ENCODE measurements at places on chromosomes 12 and 14.

- no peak for DNase-seq
Measured at GRCh38 chr12:91108196-91108755, 3.0 kb downstream of the LUM start.

DNA sequence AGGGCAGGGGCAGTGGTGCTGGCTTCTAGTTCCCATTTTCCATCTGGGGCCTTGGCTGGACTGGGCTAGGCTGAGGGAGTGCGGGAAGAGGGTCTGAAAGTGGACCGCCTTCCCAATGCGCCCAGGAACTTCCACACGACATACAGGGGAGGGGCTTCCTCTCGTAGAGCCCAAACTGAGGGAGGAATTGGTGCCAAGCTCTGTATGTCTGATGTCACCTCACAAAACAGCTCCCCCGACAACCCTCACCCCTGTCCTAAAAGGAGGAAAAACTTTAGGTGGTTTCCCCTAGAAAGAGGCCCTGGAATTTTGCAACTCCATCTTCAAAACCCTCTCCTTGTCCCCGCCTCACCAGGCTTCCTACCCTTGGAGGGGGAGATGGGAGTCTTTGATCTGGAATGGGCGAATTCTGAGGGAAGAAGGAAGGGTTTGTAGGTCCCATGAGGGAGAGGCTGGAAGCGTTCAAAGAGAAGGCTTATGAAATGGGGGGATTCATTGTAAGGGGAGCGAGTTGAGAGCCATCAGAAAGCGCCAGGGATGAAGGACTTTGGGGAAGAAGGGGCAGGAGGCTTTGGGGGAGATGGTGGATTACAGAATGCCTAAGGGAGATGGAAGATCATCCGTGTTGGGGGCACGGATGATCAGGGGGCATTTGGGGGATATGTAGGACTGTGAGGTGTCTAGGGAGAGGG, 844 bp downstream of the GLTP start:
- no peak for DNase-seq

- no peak for DNase-seq
Measured at GRCh38 chr14:79947440-79948054, 263.8 kb downstream of the DIO2 start.

DNA sequence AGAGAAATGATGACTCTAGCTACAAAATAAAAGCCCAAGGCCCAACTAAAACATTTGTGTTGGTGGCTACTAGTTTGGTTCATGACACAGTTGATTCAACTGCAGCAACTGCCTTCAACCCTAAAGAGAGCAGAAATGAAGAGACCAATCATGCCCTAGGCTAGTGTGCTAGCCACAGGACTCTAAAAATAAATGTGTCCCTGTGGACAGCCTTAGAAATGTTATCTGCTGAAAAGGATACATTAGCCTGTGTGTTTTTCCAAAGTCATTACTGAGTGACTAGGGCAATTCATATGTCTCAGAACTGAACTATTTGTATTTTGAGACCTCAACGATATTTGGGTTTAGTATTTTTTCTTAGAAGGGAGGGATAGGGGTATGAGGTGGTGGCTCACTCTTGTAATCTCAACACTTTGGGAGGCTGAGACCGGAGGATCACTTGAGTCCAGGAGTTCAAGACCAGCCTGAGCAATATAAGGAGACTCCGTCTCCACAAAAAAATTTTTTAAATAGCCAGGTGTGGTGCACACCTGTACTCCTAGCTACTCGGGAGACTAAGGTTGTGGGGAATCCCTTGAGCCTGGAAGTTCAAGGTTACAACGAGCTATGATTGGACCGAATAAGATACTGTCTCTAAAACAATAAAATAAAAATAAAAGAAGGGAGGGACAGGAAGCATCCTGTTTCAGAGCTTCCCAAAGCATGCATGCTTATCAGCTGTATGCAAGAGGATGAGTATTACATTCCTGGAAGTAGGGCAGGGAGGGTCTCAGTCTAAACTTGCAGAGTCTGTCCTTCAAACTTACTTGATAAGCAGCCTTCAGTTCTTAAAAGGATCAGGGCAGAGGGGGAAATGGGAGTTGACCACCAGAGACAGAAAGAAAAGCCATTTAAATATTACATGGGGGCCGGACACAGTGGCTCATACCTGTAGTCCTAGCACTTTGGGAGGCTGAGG, 29.6 kb upstream of the NAP1L1 start:
- no peak for DNase-seq

DNA sequence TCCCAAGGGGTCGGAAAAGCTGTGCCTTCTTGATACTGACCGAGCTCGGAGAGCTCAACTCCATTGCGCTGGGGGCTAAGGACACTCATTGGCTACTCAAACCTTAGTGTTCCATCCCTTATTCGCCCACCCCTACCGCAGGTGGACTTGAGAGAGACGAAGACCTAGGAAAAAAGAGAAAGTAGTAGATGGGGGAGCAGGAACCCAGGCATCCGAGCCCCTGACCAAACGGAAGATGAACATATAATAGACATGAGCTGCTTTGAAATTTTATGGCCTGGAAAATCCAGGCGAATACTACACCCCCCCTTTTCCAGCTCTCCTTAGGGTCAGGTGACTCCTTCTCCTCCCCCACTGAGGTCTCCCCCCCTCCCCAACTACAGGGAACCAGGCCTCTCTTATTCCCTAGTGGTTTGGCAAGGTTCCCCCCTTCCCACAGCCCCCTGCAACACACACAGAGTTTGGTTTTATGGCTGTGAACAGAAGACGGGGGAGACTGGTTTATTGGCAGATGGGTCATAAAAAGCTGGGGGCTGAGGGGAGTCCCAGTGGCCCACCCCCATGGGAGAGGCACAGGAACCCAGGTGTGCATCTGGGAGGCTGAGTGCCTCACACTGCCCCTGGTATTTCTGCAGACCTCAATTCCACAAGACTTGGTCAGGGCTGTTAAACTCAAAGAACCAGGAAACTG, 1.6 kb downstream of the GDF11 start:
- DNase-seq = no peak

DNA sequence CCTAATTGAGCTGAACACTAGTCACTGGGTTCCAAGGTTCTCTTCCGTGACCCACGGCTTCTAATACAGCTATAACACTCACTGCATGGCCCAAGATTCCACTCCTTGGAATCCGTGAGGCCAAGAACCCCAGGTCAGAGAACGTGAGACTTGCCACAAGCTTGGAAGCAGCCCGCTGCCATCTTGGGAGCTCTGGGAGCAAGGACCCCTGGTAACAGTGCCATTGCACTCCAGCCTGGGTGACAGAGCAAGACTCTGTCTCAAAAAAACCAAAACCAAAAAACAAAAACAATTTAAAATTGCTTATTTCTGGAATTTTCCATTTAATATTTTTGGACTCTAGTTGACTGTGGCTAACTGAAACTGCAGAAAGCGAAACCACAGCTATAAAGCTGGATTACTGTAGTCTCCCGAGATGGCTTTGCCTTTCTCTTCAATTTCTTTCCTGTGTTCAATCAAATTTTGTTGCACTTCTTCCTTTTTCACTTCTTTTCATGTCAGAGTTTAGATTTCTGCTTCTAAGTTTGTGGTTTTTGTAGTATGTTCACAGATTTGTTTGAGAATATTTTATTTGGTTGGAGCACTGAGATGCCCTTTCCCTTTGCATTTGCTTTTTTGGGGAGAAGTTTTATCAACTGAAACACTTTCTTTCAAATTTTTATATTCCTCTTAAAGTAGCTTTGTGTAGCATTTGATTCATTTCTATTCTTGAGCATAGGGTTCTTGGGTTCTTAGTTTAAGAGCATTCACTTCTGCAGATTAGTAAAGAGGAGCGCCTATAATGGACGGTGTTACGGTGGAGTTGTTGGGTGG, 44.6 kb downstream of the DDHD1 start:
- no peak for DNase-seq

DNA sequence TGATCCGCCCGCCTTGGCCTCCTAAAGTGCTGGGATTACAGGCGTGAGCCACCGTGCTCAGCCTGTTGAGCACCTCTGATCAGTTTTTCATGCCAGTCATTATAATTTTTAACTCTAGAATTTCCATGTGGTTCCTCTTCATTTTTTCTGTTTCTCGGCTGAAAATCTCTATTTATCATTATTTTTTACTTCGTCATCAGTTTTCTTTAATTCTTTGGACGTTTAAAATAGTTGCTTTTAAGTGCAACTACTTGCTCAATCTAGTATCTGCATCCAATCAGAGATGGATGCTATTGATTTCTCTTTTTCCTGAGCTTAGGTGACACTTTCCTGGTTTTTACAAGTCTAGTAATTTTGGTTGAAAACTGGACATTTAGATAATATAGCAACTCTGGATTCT, 16.8 kb downstream of the MAPKAPK5 start:
- no peak for DNase-seq

- no peak for DNase-seq
Measured at GRCh38 chr12:113748707-113749432, 217.3 kb downstream of the RBM19 start.

DNA sequence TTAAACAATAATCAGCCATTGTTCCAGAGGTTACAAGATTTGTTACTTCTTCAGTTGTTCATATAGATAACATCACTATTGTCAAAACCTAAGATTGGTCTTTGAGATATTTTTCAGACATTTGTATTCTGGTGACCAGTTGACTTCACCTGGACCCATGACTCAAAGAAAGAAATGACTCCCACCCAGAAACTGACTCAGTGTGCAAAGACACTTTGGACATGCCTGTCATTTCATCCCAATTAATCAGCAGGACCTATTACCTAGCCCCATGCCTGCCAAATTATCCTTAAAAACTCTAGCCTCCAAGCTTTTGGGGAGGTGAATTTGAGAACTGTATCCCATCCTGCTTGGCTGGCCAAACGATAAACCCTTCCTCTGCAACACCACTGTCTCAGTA, 27.7 kb upstream of the TSPAN11 start:
- no peak for DNase-seq

DNA sequence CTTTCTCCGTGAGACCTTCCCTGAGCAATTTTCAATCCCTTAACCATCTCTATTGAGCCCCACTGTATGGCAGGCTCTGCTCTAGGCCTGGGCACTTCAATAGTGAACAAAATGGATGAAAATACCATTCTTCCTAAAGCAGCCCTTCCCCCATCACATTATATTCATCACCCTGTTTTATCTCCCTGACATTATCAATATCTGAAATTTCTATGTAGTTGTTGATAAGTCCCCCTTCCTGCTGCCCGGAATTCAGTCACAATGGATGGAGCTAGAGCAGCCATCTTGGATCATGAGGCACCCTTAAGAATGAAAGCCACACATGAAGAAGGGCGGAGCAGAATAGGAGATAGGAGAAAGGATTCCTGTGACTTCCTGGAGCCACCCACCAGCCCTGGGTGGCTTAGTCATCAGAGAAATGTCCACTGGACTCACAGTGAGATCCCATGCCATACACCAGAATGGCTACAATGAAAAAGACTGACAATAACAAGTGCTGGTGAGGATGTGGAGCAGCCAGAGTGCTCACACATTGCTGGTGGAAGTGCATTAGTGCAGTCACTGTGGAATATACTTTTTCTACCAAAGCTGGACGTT, 33.9 kb downstream of the SCARB1 start:
- no peak for DNase-seq

DNA sequence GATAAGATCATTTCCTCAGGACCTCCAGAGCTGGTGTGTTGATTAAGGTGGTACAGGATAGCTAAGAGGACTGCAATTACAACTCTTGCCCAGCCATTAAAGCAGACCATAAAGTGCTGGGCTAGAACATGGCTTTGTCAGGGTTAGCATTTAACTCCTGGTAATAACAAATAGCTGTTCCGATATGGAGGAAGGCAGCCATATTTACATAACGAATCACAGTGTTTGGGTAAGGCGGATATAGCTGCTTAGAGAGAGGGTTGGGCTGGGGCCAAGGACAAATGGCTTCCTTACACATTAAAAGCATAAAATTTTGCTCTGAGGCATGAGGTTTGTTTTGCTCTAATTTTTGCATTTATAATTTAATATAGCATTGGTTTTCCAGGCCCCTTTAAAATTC, 297.7 kb upstream of the DDHD1 start:
- no peak for DNase-seq

DNA sequence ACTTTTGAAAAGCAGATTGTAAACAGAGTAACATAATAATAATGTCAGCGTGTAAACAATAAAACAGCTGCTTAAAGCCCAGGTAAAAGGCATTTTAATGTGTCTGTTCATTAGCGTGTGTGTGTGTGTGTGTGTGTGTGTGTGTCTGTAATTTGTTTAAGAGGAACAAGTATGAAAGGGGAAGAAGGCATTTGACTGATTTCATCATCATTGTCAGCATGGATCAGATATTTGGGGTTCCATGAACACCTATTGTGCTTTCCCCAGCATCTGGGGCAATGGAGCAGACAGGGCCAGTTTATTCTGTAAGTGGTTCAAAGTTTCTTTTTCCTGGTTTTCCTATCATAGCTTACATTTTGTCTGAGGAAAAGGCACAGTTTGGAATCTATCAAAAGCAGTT, 28.9 kb downstream of the SLC25A21 start:
- DNase-seq = no peak

- no peak for DNase-seq
Measured at GRCh38 chr12:11535127-11535526, 114.3 kb upstream of the ETV6 start.

GRCh38 chr12:117603316-117604113, 242.1 kb upstream of the NOS1 start:
- DNase-seq = no peak

DNA sequence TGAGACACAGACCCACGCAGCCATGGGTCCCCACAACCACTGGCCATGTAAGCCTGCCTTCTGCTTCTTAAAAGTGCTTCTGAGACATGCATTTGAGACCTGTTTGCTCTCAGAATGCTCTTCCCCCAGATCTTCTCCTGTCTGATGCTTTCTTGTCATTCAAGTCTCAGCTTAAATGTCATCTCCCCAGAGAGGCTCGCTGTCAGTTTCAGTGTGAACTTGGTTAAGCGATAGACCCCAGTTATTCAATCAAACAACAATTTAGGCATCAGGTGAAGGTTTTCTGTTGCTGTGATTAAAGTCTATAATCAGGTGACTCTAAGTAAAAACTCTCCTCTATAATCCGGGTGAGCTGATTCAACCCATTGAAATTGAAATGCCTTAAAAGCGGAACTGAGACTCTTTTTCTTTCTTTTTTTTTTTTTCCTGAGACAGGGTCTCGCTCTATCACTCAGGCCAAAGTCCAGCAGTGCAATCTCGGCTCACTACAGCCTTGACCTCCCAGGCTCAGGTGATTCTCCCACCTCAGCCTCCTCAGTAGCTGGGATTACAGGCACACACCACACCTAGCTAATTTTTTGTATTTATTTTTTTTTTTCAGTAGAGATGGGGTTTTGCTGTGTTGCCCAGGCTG, 123.4 kb downstream of the KSR2 start:
- DNase-seq = no peak

DNA sequence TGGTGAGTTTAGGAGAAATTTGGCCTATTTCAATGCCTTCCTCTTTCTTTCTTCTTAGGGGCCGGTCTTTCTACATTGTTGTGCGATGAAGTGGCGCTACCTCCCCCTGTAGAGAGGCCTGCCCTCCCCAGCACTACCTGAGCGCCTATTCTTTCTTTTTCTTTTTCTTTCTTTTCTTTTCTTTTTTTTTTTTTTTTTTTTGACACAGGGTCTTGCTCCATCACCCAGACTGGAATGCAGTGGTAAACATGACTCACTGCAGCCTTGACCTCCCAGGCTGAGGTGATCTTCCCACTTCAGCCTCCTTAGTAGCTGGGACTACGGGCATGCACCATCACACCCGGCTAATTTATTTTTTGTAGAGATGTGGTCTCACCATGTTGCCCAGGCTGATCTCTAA, 136.1 kb upstream of the MAX start:
- no peak for DNase-seq

- DNase-seq = no peak
Measured at GRCh38 chr12:52918351-52918750, 13.5 kb upstream of the KRT8 start.
